ENCODE measurements at places on chromosomes 1 and 21.

GRCh38 chr1:6519935-6520671 is 28.6 kb upstream of the PLEKHG5 start:
- DNase-seq, result no peak

GRCh38 chr1:228517655-228518054 is 30.5 kb downstream of the RNF187 start:
- no peak for DNase-seq

DNA sequence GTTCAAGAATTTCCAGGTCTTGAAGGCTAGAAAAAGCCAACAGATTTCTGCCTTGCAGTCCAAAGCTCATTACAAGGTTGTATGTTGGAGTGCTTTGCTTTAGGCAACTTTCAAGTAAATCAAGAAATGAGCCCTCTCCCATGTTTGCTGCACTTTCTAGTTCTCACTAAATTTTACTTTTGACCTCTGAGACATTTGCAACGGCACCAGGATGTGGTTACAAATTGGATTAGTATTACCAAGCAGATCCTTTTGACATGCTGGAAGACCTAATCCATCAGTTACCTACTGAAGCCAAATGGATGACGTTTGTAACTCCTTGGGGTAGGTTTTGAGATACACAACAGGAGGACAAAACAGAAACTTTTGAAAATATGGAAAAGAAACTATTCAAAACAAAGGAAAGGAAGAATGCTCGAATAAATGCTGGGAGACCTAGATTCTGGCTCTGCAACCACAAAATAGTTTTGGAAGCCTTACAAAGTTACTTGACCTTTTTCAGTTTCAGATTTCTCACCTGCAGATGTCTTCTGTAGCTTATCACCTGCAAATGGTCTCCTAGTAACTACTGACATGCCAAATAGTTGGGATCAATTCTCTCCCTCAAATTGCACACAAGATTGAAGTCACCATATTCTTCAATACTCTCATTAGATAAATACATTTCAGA is 251.7 kb upstream of the ADGRL2 start:
- no peak for DNase-seq

- DNase-seq, result no peak
Observed at GRCh38 chr1:105793536-105794146, 1262.8 kb upstream of the PRMT6 start.
